ENCODE measurements at places on chromosomes 12 and 14.

GRCh38 chr14:35807131-35807961 lies 1.7 kb downstream of the RALGAPA1 start:
- no peak for DNase-seq

DNA sequence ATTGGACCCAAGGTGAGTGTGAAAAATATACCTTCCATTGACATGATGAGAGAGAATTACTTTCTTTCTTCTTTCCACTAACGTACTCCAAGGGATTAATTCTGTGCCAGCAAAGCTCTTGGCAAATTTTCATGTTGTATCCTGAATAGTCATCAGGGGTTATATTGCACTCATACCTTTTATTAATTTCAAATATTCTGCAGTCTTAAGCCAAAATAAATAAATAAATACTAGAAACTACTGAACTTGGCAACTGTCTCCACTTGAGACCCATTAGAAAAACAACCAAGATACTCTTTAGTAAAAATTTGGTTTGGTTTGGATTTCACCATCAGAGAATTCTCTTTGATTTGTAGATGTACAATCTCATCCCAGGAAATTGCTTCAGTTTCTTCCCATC lies 22.1 kb upstream of the CLEC14A start:
- no peak for DNase-seq

GRCh38 chr12:24875014-24875413 lies 73.9 kb downstream of the BCAT1 start:
- no peak for DNase-seq

- no peak for DNase-seq
Observed at GRCh38 chr14:79118291-79118690, 948.1 kb downstream of the NRXN3 start.

GRCh38 chr12:106090591-106091445 lies 47.9 kb downstream of the NUAK1 start:
- DNase-seq, result no peak

DNA sequence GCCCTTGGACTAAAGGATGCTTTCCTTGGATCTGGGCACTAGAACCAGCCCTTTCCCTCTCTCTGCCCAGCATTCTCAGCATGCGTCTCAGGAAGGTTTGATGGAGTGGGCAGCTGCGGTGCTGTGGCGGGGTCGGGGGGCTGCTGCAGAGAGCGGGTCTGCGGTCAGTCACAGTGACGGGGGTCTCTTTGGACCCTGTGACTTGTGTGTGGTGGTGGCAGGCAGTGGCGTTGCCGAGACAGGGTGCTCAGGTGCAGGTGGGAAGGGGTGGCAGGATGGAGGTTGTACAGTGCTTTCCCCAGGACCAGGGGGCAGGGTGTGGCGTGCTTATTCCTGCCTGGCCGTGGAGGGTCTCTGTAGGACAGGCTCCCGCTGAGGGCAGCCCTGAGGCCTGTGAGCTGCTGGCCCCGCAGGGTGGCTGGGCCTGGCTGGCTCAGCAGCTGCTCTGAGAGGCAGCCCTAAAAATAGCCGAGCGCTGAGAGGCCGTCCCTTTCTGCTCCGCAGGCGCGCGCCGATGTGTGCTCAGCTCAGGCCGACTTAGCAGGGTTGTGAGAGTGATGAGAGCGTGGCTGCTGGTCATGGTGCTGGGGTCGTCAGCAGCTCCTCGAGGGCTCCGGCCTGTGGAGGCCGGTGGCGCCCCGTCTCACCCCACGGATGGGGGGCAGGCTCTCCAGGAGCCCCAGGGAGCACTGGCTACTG lies 9.7 kb downstream of the PACS2 start:
- no peak for DNase-seq

GRCh38 chr12:123726244-123726643 lies 14.1 kb downstream of the ATP6V0A2 start:
- DNase-seq, result no peak

- no peak for DNase-seq
Observed at GRCh38 chr14:52029881-52030280, 39.0 kb downstream of the NID2 start.

- no peak for DNase-seq
Observed at GRCh38 chr14:29918981-29919380, 8.7 kb downstream of the PRKD1 start.

DNA sequence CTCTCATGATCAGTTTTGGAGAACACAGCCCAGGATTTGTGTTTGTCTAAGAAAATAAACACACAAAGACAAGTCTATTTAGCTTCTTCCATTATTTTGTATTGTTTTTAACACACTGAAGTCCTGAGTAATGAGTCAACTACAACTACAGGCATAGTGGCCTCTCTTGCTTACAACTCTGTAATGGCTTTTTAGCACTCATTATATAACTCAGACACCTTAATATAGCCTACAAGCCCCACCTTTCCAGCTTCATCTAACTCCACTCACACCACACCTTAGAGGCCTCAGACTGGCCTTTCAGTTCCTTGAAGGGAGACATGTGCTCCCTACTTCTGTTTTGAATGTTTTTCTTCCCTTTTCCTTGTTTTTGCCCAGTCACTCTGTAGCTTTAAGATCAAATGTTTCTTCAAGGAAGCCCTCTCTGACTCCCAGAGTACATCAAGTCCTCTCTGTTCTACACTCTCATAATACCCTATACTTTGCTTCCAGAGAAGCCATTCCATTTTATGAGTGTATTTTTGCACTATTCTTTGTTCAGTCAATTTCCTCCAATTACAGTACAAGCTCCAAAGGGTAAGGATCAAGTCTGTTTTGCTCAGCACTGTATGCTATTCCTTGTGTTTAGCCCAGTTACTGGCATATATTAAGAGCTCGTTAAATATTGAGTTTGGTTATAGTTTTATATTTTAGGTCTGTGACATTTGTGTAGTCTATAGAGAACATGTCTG lies 233.6 kb upstream of the ARHGAP5 start:
- no peak for DNase-seq

GRCh38 chr12:114174326-114174725 lies 208.2 kb upstream of the RBM19 start:
- no peak for DNase-seq

GRCh38 chr12:91951571-91951970 lies 194.1 kb downstream of the BTG1 start:
- no peak for DNase-seq

DNA sequence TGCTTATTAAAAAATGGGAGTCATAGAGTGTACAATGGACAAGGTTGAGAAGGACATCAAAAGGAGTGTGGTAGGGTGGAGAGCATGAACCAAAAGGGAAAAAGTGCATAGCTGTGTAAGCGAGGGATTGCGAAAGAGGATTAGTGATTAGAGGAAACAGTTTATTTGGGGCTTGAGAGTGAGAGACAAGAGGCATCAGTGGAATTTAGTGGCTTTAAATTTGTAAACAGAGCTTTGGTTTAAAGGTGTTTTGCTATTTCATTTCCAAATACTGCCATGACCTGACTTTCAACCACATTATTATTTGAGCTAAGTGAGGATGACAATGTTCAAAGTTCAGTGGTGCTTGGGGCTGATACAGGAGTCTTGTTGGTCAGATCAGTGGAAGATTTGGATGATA lies 53.4 kb downstream of the SLC16A7 start:
- DNase-seq, result no peak

DNA sequence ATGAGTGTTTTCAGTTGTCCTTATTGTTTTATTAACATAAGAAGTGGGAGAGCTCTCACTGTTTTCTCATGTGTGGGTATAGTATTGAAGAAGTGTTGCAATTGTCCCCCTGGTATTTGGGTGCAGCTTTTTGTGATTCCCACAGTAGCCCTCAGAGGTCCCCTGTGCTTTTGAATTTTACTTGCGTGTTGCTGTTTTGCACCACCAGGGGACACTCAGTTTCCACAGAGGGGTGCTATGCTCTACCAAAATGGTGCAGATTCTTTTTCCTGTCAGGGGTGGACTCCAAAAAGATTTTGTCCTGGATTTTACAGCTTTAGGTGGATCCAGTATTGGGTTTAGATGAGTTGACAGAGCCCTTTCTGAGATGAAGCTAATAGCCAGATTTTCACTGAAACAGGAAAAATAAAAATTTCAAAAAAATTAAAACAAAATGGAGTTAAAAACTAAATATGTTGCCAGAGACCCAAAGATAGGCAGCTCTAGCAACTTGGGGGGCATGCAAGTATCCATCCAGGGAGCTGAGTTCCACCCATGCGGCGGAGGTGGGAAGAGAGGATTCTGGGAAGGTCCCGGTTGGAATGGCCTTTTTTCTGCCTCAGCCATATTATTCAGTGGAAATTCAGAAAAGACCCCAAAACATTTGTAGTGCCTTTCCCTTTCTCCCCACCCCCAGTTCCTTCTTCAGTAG lies 50.2 kb downstream of the TTLL5 start:
- peak; percentile 76 for DNase-seq

DNA sequence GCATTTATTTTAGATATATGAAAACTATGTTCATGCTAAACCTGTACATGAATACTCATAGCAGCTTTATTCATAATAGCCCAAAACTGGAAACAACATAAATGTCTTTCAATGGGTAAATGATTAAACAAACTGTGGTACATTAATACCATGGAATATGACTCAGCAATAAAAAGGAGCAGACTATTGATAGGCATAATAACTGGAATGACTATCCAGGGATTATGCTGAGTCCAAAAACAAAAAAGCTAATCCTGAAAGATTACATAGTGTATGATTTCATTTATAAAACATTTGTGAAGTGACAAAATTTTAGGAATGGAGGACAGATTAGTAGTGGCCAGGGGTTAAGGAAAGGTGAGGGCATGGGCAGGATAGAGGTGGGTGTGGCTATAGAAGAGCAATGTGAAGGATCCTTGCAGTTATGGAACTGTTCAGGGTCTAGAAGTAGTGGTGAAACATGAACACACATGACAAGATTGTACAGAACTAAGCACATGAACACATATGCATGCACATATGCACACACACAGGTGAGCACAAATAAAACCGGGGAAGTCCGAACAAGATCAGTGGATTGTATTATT lies 61.1 kb upstream of the CDKN3 start:
- DNase-seq, result no peak

DNA sequence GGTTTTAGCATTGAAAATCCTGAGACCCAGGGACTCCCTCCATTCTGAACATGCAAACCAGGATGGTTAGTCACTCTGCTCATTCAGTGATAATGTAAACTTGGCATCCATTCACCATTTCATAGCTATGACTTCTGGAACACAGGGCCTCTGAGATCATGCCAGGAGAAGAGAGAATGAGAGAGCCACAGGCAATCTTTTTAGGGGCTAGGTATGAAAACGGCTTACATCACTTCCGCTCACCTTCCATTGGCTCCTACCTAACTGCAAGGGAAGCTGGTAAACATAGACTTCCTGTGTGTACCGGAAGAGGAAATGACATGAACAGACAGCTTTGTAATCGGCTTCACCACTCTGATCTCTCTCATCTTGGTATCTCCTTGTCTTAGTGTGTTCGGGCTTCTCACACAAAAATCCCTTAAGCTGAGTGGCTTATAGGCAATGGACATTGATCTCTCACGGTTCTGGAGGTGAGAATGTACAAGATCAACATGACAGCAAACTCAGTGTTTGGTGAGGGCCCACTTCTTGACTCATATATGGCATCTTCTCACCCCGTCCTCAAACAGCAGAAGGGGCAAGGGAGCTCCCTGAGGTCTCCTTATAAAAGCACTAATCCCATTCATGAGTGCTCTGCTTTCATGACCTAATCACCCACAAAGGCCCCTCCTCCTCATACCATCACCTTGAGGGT lies 465.9 kb upstream of the TBX3 start:
- no peak for DNase-seq

DNA sequence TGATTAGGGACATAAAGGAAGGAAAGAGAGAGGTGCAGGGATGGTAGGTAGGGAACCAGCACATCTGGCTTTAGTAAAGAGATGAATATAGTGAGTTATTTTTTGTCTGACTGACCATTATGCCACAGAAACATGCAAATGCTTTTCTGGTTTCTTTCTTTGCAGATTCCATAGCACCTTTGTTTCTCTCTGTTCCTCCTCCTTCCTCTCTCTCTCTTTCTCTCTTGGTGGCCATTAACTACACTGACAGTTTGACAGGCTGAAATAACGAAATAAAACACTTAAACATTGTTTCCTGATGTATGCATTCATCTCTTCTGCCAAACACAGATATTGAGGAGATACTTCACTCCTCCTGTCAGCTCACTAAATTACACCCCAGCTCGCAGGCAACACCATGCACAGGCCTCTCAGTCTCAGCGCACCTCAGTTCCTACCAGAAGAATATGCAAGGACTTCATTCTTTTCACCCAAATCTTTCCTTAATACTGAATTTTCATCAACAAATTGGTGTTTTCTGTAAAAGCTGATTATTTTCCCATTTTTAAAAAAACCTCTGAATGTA lies 406.9 kb upstream of the SOX5 start:
- DNase-seq, result no peak

GRCh38 chr14:101962503-101962874 lies 1.9 kb upstream of the DYNC1H1 start:
- no peak for DNase-seq

DNA sequence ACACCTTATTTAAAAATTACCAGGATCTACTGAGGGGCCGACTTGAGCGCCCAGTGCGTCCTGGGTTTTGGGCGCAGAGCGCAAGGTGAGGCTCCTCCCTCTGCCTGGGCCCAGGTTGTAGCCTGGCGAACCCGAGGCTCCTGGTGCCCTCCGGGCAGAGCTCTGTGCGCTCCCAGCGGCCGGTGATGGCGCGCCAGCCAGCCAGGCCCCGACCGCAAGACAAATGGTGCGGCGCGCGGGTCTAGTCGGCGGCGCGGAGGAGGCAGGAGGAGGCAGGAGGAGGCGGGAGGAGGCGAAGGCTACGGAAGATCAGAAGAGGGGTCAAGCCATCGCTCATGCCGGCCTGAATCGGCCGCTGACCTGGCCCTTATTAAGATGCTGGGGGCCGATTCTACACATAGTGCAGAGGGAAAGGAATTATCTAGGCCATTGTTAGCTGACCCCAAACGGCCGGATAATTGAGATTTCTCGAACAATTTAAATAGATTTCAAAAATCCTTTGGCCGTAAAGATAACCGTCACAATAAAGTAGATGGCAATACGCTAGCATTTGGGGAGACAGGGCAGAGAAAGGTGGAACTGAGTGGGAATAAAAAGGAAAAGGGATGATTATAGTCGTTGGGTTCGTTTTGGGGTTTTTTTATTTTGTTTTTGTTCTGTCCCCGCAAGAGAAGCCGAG lies 2.8 kb downstream of the TBX5 start:
- DNase-seq, result no peak

DNA sequence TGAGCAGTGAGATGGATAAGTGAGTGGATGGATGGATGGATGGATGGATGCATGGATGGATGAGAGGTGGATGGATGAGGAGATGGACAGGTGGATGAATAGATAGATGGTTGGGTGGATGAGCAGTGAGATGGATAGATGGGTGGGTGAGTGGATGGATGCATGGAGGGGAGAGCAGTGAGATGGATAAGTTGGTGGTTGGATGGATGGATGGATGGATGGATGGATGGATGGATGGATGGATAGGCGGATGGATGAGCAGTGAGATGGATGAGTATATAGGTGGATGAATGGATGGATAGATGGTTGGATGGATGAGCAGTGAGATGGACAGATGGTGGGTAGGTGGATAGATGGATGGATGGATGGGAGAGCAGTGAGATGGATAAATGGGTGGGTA lies 30.6 kb downstream of the LRRC74A start:
- no peak for DNase-seq

GRCh38 chr12:24079083-24079482 lies 129.6 kb upstream of the SOX5 start:
- no peak for DNase-seq

GRCh38 chr14:21924479-21924878 lies 250.9 kb upstream of the OR4E1 start:
- no peak for DNase-seq

Measured in putamen (tissue), 1 donor.